A549 treated with DMSO at 1 μM for 4 hours (cell line): ENCODE measurements at places on chromosomes 5 and 9. TPM values are rescaled to one million over a fixed set of nuclear protein-coding genes. Genes with fewer than 3 reads are reported as not detected.

SPINK5 gene
- total RNA-seq: not detected in 5 replicates

RANBP6 gene
- 14.3 to 17.6 TPM (median 17.3 TPM) in 5 replicates for total RNA-seq

TMEFF1 gene
- total RNA-seq: 0.69 to 1.5 TPM (median 1.1 TPM) in 5 replicates

AJM1 gene
- total RNA-seq: 3.2 to 4.8 TPM (median 3.8 TPM) in 5 replicates
